NCI-H146 (cell line): ENCODE measurements at places on chromosomes 6 and 20.

DNA sequence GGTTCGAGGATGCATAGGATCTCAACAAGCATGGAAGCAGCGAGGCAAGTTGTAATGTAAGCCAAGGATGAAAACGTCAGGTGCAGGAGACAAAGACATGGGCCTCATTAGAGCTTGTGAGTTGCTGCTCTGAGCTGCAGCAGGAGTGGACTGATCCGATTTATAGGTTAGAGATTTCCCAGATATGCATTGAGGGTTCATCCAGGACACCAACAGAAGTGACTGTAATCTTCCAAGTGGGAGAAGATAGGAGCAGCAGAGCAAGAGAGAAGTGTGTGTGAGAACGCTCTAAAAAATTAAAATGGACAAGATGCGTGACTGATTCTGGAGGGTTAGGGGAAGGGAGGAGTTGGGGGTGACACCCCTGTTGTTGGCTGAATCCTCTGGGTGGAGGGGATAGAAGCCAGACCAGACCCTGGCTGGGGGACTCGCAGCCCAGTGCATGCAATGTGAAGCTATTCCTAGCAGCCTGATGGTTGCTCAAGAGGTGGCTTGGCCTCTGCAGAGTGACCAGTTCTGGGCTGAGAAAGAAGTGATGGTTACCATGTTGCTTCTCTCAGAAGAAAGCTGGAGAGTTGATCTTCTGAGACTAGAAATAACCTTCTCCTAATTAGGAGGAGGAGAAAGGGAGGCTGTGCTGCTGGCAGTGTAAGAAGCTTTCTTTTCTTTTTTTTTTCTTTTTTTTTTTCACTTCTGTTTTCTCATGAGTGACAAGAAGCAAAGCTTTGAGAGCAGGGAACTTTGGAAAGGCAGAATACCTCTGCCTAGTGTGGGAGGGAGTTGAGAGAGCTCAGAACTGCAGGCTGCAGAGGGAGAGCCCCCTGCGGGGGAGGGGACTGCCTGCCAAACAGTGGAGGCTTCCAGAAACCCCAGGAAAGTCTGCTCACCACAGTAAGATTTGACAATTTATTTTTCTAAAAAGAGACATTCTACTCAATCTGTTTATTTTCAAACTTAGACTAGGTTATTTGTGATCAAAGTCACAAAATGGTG, 116.9 kb downstream of the SLX4IP start:
- DNase-seq: no peak

GRCh38 chr6:112881027-112881426, 533.9 kb downstream of the RFPL4B start:
- DNase-seq: no peak

- no peak for DNase-seq
Measured at GRCh38 chr6:34128045-34128444, 17.8 kb downstream of the GRM4 start.

- no peak for DNase-seq
Measured at GRCh38 chr20:47468290-47469050, 33.2 kb upstream of the NCOA3 start.

- no peak for DNase-seq
Measured at GRCh38 chr6:135707426-135707825, 144.1 kb upstream of the PDE7B start.

GRCh38 chr20:3407040-3407770, at the start of gene DNAAF9:
TSS of gene DNAAF9 (minus strand) at chr20:3407669. CDS start at chr20:3407557, 112 bp downstream.
- peak; percentile 51 for DNase-seq

DNA sequence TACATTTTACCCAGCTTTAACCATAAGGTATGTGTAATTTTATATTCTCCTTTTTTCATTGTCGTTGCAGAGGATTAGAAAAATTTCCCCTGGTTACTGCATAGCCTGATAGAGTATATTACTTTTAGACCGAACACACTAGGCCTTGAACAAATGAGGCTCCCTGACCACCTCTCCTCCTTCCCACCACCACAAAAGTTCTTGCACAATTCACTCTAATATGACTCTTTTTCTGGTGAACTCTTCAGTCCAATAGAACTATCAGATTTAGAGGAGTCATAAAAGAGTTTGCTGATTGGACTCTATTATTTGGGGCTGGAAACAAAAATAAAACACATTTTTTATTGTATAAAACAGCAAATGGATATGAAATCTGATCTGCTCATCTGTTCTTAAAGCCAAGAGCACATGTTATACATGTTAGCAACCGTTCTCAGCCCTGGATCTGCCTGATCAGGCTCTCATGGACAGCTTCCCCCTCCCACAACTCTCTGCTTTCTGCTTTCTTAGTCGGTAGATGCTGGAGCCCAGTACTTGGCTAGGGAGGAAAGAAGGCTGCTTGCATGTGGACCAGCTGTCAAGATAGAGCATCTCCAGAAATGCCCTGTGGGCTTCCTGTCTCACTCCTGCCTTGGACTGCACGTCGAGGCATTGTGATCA, 83.5 kb downstream of the CD164 start:
- DNase-seq: no peak

DNA sequence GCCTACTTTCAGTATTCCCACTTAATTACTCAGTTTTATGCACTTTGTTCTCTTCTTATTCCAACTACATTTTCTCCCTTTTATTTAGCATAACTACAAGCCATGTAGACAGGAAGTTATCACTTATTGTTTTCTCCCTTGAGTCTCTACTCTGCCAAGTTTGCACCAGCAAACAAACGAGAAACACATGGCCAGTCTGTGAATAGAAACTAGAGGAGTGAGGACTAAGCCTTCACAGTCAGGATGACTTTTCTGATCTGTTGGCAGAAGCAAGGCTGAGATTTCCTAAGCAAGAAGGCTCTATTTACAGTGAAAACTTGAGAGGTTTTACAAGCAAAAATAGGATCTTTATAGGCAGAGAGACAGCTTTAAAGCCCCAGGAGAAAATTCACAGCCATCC, 69.8 kb upstream of the TINAG start:
- DNase-seq: no peak

- no peak for DNase-seq
Measured at GRCh38 chr6:139443231-139444112, 69.0 kb upstream of the CITED2 start.

- DNase-seq: no peak
Measured at GRCh38 chr20:64155258-64156135, 8.8 kb upstream of the MYT1 start.

- DNase-seq: no peak
Measured at GRCh38 chr20:61719691-61720347, 345.9 kb downstream of the TAF4 start.

GRCh38 chr6:146498309-146498708, 45.3 kb upstream of the RAB32 start:
- no peak for DNase-seq

DNA sequence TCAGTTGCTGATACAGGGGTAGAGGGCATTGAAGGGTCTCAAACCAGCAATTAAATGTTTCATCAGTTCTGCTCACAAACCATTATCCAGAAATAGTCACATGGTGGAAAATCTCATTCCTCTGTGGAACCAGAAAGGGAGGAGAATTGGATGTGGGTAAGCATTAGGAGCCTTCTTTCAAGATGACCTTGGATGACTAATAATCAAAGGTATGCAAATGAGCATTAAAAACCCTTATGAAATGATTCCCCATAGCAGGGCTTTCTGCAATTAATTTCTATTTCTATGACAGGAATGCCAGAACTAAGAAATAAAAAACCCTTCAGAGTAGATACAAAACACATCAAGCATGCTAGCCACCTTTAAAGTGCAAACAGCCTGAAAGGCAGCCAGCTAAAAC, 37.4 kb upstream of the HCRTR2 start:
- no peak for DNase-seq
